Stimulated activated CD8-positive, alpha-beta memory T cell treated with anti-CD3 and anti-CD28 coated beads, Interleukin-2, amount 100 ng/mL, for 48 hours (primary cell): ENCODE measurements at places on chromosomes 7 and 10.

DNA sequence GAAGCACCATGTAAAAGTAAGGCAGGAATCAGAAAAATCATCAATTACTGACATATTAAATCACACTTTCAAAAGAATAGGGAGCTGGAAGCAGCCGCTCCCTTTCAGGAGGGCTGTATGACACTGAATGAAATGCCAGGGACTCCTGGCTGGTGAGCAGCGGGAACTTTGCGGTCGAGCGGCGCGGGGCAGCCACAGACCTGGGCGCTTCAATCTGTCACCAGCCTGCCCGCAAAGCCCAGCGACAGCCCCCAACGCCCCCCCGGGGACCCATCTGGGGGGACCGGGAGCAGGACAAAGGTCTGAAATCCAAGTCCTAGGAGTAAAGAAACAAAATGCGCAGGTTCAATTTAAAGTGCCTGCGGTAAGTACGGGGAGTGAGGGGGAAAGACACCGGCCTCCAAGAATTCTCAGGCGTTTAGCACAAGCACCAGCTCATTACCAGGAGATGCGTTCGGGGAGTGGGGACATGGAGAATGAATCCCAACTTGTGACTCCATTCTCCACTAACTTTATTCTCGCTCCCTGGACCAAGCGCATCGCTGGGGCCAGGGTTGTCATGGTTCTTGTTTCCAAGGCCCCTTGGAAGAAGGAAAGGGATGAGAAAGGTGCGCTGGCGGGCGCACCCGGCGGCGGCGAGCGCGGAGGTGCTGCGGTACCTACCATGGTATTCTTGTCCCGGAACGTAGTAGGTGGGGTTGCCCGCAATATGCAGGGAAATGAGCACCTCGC, 824 bp downstream of the RELN start:
- no peak for DNase-seq

DNA sequence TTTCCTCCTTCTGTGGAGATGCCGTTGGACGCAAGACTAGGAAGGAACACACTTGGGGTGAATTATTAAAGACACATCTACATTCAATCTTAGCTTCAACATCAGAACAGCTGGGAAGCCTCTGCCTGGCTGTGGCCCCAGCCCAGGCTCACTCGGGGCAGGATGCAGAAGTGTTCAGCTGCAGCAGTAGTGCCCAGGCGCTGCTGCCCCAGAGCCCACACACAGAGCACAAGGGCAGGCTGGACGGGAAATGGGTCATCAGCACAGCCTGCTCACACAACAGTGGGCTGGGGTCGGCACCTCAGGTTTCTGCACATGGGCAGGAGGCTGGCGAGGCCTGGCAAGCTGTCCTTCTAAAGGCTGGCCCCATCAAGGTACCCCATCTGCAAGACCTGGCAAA, 42.5 kb downstream of the NOD1 start:
- DNase-seq = no peak

DNA sequence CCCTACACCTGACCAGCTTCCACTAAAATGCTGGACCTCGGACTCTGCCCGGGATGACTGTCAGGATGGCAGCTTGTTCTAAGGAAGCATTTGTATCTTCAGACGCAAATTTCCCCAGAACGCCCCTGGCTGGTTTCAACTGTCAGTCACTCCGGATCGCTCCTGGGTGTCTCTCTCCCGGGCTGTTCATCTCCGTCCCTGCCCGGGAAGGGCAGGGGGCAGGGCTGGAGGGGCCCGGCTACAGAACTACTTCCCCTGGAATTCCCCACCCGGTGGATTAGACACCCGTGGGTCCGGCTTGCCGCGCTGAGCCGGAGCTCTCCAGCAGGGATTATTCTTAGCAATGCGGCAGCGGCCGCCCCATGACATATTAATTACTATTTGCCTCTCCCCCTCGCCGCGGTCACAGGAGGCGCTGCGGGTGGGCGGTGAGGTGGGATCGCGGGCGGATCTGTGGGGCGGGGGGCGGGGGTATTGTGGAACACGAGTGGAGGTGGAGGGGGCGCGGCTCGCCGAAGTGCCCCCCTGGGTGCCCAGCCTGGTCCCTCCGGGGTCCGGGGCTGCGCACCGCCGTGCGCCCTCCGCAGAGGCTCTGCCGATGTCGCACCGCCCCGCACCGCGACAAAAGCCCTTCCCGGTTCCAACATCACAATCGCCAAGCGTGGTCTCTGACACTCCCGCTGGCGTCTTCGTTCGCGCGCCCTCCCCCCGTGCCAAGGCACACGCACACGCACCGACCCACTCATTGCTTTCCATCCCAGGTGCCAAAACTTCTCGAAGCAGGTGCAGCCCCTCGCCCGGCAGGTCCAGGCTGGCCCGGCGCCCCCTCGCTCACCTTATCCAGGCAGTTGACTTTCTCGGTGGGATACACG, 276.1 kb upstream of the NEBL start:
- no peak for DNase-seq

DNA sequence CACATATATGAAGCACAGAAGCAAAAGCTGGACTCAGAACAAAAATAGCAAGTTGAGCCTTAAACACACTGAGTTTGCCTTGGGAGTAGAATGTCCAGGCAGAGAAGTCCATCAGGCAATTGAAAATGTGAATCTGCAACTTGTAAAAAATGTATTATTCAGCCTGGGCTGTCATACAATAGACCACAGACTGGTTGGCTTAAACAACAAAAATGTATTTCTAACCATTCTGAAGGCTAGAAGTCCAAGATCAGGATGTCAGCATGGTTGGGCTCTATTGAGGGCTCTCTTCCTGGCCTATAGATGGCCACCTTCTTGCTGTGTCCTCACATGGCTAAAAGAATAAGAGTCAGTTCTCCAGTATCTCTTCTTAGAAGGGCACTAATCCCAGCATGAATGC, 76.5 kb upstream of the CAPZA2 start:
- DNase-seq = no peak

GRCh38 chr7:149497467-149498261, at the start of gene ZNF746:
TSS of gene ZNF746 (minus strand) at chr7:149497809. CDS start at chr7:149497536, 273 bp downstream.
- DNase-seq = peak; percentile 71

- no peak for DNase-seq
Measured at GRCh38 chr7:37429435-37429791, 19.3 kb downstream of the ELMO1 start.

GRCh38 chr10:29663718-29664117, 28.9 kb upstream of the SVIL start:
- no peak for DNase-seq

DNA sequence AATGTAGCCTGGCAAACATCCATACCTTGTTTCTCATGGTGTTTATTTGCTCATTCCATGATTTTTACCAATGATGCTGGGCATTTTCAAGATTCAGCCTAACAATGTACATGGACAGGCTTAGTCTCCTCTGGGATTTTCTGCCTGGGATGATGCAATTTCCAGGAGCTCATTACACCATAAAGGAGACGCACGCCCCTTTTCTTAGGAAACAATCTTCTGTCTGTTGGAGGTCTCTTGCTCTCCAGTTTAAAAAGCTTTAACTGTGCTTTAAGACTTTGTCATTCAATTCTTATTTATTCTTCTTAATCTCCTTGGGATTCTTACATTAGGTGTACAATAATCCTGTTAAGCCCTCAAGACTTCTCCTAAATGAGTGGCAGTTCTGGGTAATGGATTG, 150.3 kb upstream of the NRP1 start:
- DNase-seq = no peak

DNA sequence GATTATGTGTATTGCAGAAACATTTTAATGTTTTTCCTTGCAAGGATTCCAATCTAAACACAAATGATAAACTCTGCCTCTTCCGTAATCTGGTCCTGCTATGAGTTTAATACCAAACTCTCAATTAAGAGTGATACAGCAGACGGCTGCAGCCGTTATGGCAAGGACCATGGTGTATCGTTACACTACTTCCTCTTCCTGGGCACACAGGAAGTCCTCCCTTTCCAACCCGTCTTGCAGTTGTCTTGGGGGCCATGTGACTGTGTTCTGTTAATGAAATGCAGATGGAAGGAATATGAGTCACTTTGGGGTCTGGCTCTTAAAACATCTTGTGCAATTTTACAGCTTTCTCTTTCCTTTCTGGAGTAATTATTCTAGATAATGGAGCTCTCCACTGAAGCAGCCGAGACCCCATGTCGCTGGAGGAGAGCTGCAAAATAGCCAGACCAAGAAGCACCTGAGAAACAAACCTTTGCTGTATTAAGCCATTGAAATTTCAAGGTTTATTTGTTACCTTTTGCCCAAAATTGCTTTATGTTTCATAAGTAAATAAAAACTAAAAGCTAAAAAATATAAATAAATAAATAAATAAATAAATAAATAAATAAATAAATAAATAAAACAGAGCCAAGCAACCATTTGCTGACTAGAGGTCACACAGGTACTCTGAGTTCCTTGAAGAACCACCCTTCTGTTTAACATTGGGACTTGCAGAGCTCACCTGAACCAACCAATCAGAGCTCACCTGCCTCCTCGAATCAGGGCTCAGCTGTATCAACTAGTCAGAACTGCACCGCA, 74.7 kb downstream of the FRMPD2 start:
- DNase-seq = no peak

GRCh38 chr10:2760736-2761135, 306.6 kb upstream of the PFKP start:
- DNase-seq = no peak

DNA sequence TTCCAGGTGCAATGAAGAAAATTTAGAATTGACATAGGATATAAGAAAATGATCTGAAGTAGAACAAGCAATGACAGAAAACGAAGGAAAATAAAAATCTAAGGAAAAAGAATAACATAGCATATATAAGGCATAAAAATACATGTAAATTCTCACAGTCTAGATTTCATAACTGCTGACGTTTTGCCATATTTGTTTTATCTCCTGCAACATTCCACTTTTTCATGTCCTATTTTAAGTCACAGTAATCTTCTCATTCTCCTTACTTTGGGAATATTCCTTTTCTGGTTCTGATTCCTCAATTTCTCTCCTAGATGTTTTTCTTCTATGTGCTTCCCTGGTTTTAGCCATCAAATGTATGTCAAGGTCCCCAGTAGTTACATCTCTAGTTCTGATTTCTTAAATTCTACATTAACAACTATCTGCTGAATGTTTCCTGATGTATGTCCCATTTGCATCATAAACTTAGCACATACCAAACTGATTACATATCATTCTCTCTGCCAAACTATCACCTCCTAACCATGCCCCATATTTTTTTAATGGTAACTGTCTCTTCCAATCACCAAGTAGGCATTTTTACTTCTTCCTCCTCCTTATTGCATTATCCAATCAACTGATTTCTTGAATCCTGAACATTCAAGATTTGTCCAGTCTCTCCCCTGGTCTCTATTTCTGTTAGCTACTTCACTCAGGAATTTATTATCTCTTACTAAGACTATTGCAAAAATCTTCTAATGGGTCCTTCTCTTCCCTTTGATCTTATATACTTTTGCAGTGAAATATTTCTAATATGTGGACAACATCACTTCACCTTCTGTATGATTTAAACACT, 171.3 kb downstream of the DNAJC1 start:
- no peak for DNase-seq

DNA sequence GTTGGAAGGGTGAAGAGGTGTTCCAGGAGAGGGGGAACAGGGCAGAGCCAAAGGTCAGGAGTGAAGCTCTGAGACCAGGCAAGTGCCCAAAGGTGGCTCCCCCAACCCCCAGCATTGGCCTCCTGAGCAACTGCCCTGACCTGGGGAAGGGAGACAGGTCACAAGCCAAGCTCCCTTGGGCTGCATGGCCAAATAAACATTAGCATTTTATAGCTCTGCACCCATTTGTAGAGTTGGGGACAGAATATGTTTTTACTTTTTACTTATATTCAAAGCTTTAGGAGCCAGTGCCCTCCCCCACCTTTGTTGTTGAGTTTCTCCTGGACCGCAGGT, 4.0 kb downstream of the UNC5B start:
- DNase-seq = no peak

DNA sequence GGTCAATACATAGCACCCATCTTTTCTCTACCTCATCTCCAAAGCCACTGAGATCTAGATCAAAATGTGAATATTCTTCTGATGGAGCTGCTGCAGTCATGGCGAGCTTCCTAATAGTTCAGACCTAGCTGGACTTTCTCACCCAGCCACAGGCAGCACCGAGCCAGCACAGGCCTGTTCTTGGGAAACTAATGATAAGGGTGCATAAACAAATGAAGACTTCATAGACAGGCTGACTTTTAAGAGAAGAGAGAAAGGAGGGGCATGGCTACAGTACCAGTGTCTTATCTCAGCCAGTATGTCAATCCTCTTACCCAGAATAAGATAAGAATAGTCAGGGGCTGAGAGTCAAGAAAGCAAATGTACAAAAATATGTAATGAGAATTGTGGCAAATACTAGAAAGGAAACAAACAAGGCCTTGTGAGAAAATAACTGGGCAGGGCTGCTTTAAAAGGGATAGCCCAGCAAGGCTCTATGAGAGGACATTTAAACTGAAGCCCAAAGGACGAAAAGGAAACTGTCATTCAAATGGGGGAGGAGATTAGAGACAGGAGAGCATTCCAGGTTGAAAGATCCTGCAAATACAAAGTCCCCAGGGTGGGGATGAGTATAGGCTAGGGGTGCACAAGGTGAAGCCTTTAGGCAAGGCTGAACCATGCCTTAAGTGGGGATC, 21.8 kb upstream of the CDK14 start:
- no peak for DNase-seq

DNA sequence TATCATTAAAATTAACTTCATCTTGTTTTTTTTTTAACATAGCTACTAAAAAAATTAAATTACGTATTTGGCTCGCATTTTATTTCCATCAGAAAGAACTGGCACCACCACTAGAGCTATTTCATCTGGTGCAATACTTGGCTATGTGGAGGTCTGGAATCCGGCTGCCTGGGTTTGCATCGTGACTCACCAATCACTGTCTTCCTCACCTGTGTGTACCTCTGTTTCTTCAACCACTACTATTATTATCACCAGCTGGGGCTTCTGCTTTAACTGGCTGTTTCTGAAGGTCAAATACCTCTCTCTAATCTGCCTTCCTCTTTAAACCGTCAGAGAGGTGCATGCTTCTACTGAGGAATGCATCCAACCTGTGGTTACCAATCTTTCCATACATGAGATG, 6.5 kb downstream of the WDR91 start:
- no peak for DNase-seq

DNA sequence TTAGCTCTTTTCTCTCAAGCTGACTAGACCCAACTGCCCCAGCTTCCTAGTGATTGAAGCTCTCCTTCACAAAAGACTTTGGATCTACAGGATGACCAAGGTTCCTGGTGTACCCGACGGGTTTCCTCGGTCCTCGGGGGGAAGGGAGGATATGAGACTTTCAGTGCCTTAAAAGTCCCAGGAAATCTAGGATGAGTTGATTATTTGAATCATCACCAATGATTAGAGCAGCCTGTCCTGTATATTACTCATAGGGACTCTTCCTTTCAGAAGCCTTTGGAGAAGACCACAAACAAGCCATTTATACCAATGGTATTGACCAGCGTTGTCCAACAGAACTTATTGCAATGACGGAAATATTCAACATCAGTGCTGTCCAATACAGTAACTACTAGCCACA, 6.1 kb upstream of the ACTA2 start:
- no peak for DNase-seq

GRCh38 chr10:103449208-103450144, 2.7 kb downstream of the CALHM2 start:
- DNase-seq = no peak

GRCh38 chr7:140661124-140661523, 11.6 kb upstream of the ADCK2 start:
- DNase-seq = no peak

GRCh38 chr7:53542157-53542556, 506.7 kb downstream of the POM121L12 start:
- no peak for DNase-seq
